ENCODE measurements at places on chromosomes 11 and 22.
A peak's percentile ranks its signal among the peaks of the same experiment; 100 is the strongest.

DNA sequence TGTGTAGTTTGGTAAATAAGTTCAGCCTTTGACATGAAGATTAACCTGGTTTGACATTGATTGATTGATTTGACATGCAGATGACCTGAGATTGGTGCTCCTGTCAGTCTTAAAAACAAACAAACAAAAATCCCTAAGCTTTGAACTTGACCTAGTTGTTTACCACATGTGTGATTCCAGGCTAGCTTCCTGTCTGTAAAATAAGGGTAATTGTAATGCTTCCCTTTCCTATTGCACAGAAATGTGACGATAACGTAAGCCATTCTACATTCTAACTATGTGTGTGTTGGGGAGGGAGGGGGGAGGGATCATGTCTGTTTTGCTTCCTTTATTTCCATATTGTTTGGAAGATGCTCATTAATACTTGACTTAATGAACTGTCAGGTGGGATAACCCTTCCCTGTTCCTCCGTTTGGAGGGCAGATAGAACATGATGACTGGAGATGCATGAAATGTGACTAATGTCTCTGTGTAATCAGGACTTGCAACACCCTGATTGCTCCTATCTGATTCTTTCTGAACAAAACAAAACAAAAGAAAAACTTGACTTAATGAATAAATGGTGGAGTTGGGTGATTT lies 106.1 kb upstream of the CLMP start:
- no peak for DNase-seq

DNA sequence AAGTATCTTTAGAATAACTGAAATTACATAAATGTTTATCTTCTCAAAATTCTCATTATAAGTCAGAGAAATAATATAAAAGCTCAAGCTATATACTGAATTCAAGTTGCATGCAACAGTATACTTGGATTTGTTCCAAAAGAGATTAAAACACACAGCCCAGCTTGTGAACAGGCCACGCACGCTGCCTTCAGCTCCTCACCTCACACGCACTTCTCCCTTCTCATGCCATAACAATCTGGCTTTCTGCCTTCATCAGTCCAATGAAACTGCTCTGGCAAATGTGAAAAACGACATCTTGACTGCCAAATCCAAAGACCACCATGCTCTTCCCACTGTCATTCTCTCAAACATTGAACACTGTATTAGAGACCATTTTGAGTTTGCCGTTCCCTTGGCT lies 22.1 kb downstream of the ATP6V1E1 start:
- no peak for DNase-seq

- peak; percentile 64 for DNase-seq
Measured at GRCh38 chr22:39994566-39995392, at the start of gene FAM83F. Gene FAM83F, plus strand, starts transcription at chr22:39994954. Its CDS starts 89 bp downstream, at chr22:39995043.

DNA sequence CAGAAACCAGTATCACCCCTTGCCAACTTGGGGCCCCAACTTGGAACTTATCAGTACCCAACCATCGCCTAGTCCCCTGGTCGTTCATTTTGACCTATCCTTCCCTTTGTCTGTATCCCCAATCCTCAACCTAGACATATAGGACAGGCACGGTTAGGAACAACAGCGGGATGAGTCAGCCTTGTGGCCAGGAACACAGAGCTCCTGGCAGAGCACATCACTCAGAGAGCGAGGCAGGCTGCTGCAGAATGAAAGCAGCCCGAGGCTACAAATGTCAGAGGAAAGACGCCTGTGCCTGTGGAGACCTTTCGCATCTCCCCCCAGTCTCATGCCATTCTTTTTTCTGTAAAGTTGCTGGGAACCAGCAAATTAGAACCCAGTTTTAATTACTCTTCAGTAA lies 14.6 kb downstream of the DKK3 start:
- no peak for DNase-seq

DNA sequence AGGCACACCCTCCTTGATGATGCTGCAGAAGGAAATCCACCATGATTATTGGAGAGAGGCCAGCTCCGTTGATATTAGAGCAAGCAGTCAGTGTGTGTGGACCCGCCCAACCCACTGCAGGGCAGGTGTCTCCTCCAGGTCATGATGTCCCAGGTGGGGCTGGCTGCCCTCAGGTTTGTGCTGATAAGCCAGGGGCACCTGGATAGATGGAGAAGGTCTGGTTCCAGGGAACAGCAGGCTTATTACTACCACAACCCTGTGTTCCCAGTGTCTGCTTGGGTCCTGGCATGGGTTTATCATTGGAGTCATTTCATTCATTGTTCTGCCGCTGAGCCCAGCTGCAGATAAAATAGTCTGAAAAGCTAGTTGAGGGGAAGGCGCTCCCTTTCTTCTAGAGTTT lies 181.1 kb upstream of the NECTIN1 start:
- DNase-seq = no peak

DNA sequence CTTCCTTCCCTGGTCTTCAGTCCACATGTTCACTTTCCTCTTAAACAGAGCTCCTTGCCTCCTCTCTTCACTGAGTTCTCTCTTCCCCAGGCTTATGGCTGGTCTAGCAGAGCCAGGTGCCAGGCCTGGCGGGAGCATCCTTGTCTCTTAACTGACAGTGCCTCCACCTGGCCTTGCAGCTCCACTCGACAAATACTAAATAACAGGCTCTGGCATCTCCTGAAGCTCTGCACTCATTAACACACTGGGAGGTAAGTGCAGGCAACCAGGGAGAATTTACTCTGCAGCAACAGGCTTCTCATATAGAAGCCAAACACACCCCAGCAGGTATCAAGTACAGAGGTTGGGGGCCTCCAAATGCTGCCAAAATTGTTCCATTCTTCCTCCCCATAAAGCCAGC lies 438.1 kb downstream of the SOX6 start:
- no peak for DNase-seq

Data from stimulated activated CD4-positive, alpha-beta T cell treated with anti-CD3 and anti-CD28 coated beads, Interleukin-4, amount 100 ng/mL, for 1 hour (primary cell).